ENCODE measurements at places on chromosomes 3 and 15.

GRCh38 chr15:82018201-82018600 lies 27.6 kb downstream of the MEX3B start:
- DNase-seq: no peak

- DNase-seq: no peak
Observed at GRCh38 chr3:177905173-177906125, 630.8 kb upstream of the KCNMB2 start.

- DNase-seq: peak; percentile 10
Observed at GRCh38 chr3:100463002-100463401, 29.4 kb upstream of the TMEM45A start.

DNA sequence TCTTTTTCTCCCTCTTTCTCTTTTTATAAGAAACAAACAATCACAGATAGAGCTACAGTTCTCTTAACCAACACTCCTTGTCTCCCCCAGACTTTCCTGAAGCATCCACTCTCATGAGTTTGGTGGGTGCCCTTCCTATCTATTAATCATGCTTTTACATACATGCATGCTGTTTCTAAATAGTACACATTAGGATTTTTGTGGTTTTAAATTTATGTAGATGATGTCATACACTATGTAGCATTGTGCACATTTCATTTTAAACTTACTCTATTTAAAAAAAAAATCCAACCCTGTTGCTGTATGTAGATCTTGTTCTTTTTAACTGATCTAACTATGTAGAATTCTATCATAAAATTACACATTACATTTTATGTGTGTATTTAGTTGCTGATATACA lies 104.3 kb upstream of the MRPS22 start:
- DNase-seq: no peak

- DNase-seq: no peak
Observed at GRCh38 chr3:149374793-149375500, 2.5 kb downstream of the TM4SF1 start.

All from epithelial cell of prostate (primary cell).